ENCODE measurements at places on chromosomes 5 and 9. TPM values are rescaled to one million over a fixed set of nuclear protein-coding genes. Genes with fewer than 3 reads are reported as not detected.

DNA sequence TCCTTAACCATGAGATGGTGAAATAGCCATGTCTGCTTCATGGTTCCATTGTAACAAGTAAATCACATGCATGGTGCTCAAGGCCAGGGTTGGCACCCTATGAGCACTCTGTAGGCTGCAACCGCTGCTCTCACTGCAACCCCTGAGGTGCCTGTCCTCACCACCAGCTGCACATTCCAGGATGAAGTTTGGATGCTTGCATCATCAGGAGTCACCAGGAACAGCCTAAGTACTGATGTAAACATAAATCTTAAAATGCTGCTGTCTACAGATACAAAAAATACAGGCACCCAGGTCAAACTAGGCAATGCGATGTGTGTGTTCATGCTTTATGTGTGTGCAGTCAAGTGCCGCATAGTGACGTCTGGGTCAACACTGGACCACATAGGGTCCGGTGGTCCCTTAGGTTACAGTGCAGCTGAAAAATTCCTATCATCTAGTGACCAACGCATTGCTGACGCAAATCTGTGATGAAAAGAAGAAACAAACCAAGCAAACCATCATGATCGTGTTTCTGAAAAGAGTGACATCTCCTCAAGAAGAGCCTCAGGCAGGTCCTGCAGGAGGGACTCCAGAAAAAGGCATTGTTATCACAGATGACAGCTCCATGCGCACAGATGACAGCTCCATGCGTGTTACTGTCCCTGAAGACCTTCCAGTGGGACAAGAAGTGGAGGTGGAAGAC, 234.8 kb downstream of the AUH start:
- no peak for DNase-seq

- DNase-seq, result no peak
Measured at GRCh38 chr5:79263290-79263689, 27.4 kb downstream of the JMY start.

GRCh38 chr5:74232276-74232675, 408.3 kb downstream of the ENC1 start:
- no peak for DNase-seq

- no peak for DNase-seq
Measured at GRCh38 chr5:52802272-52802973, 14.7 kb downstream of the ITGA1 start.

KIF24 gene
- total RNA-seq, result 2.8 TPM

ZNF462 gene
- total RNA-seq, result 47.0 TPM

FAM151B gene
- 3.8 TPM for total RNA-seq

All from kidney (tissue), 22 donors.